ENCODE measurements at places on chromosomes 3 and 15.

DNA sequence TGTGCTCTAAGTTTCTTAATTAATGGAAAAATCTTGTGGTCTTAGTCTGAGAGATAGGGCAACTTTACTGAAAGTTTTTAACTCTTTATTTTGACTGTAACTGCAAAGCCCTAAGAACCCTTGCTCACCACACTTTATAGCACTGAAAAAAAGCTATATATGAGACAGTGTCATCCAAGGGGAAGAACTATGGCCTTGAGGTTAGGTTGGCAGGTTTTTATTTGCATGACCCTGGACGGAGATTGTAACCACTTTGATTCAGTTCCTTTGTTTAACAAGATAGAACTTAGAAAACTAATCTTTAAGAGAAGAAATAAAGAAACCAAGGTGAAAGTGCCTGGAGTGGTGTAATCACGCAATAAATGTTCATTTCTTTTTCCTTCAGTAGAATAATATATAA, 30.6 kb upstream of the LYSMD4 start:
- DNase-seq = no peak

DNA sequence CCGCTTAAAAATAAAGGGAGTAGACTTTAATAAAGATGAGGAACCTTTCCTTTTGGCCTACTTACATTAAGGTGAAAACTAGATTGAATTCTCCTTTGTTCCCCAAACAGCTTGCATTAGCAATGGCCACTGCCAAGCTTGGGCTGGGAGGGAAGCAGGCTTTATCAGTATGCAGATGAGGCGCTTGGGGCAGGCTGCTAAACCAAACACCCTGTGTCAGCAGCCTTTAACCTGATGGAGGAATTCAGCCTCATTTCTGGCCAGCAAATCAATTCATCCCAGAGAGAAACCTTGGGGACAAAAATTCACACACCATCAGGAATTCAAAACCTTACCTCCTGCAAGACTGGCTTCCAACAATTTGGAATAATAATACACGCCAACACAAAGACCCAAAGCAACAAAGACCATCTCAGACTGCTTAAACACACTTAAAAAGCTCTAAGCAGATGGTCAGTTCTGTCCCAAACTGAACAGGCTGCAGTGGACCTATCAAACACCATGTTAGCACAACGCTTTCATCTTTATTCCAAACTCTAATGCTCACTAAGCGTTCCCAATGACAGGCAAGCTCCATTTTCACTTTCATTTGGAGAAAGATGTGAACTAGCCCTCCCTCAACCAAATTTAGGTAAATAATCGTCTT, 255.1 kb upstream of the CMC1 start:
- no peak for DNase-seq

DNA sequence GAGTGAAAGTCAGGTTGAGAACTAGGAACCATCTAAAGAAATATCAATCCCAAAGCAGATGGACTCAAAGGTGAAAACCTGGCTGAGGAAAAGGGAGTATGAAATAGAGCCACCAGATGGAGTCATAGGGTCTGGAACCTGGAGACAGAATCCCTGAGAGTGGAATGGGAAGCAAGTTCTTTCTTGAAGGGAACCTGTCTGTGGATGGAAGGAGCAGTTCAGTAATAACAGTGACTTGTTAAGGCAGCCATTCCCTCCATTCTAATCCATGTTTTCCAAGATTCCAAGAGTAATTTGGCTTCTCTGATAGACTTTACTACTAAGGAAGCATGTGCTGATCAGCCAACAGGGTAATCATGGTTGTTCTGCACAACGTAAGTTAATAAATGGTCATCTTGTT, 22.5 kb upstream of the AQP9 start:
- DNase-seq = no peak

- no peak for DNase-seq
Measured at GRCh38 chr3:5012367-5012766, 33.1 kb downstream of the BHLHE40 start.

- no peak for DNase-seq
Measured at GRCh38 chr15:60697750-60698149, 218.8 kb upstream of the ICE2 start.

- no peak for DNase-seq
Measured at GRCh38 chr15:41917767-41918430, 24.0 kb upstream of the SPTBN5 start.

GRCh38 chr3:19254189-19254588, 105.9 kb downstream of the KCNH8 start:
- no peak for DNase-seq

- no peak for DNase-seq
Measured at GRCh38 chr3:143128227-143128955, 8.8 kb downstream of the CHST2 start.

DNA sequence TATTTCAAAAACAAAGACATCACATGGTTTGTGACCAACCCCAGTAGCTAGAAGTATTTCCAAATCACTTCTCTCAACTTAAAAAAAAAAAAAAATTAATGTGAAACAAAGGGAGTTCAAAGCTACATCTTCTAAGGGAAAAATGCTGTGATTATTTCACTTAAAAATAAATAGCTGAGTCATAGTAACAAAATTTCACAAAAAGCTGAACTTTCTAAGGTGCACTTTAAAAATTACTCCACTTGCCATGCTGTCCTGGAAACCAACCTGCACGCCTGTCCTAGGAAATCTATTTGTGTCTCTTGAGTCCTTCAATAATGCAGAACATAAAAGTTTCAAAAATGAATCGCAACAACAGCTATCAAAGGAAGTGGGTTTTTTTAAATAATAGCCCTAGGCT, 1.8 kb downstream of the ACAP2 start:
- no peak for DNase-seq

- DNase-seq = no peak
Measured at GRCh38 chr3:48569808-48570450, 6.3 kb upstream of the UCN2 start.

DNA sequence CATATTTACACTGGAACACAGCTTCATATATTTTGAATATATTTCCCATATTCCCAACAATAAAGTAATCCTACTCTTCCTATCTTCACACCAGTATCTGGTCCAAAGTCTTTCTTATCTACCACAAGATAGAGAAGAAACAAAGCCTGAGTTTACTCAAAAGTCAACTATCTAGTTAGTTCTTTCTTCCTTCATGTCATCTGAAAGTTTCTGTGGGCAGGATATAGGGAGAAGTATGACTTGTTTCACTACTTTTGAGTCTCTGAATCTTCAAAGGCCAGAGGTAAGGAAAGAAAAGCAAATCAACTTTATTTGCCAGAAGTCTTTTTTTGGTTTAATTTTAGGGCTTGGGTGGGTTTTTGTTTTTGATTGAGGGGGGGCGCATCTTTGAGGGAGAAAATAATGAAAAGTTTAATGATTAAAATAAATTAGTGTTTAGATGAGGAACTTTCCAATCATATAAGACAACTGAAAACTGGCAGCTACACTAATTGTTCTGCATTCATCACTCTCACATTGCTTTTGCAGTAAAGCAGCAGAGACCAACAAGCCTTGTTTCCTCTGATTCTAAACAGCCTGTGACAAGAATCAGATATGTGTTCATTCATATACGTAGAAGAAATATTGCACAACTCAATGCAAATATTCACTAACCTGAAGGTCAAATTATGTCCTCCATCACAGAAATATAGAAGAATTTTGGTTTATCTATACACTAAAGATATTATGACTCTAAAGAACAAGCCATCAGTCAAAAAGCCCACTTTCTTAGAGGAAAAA, 421.4 kb downstream of the SHQ1 start:
- no peak for DNase-seq

GRCh38 chr3:99923873-99924272, 106.2 kb downstream of the CMSS1 start:
- DNase-seq = no peak

DNA sequence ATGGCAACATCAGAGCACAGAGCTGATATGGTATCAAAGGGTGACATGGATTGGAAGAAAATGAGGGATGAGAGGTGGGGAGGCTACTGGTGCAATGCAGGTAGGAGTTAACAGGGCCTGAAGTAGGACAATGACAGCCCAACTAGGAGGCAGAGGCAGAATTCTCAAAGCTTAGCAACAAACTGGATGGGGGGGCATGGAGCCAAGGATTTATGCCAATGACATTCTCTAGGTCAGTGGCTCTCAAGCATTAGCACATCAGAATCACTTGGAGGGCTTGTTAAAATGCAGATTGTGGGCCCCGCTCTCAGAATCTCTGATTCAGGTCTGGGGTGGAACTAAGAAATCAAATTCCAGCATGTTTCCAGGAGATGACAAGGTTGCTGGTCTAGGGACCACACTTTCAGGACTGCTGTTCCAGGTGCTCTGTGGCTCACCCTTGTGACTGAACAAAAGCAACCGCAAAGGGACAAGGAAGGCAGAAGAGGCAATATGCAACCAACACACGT, 98.0 kb upstream of the TNIK start:
- DNase-seq = no peak

GRCh38 chr3:25566358-25566920, 98.3 kb downstream of the TOP2B start:
- no peak for DNase-seq

- DNase-seq = no peak
Measured at GRCh38 chr3:47065058-47065457, 85.6 kb downstream of the NBEAL2 start.

DNA sequence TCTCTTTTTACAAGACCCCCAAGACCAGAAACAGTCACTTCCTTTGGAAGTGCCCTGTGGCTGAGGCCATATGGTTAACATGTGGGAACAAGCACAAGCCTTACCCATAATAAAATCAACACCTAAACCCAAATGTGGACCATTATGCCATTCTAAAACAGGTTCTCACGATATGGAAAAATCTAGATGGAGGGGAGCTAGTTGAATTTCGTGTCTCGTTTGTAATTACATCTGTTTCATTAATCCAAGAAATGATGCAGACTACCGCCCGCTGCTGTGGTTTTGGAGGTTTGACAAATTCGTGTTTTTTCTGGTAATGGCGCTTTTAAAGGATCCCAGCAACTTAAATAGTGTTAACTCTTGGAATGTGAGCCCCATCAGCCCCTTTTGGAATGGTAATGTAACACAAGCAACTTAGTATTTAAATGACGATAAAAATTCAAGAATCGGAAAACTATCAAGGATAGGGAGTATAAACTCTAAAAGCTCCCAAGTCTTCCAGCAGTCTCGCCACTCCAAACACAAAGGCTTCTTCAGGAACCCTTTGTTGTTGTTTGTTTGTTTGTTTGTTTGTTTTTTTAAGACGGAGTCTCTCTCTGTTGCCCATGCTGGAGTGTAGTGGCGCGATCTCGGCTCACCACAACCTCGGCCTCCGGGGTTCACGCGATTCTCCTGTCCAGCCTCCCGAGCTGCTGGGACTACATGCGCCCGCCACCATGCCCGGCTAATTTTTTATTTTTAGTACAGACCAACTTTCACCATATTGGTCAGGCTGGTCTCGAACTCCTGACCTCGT, 1.1 kb downstream of the CNBP start:
- DNase-seq = no peak

- no peak for DNase-seq
Measured at GRCh38 chr3:194569252-194569651, 64.0 kb downstream of the TMEM44 start.

GRCh38 chr3:80052271-80052670, 284.5 kb upstream of the ROBO1 start:
- no peak for DNase-seq

DNA sequence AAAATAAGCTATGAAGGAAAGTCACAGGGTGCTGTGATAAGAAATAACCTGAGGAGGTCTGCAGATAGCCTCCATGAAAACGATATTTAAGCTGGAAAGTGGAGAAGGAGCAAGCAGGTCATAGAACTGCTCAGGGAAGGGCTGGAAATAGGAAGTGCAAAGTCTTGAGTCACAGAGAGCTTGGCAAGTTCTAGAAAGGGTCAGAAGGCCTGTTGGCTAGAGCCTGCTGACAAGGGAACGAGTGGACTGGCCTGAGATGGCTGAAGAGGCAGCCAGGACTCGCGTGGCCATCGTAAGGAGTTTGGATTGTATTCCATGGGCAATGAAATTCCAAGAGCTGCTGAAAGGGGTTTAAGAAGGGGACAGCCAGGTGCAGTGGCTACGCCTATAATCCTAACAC, 64.7 kb upstream of the IL12A start:
- no peak for DNase-seq

- DNase-seq = no peak
Measured at GRCh38 chr3:42602961-42603360, 2.5 kb downstream of the NKTR start.

- no peak for DNase-seq
Measured at GRCh38 chr3:108110934-108111333, 20.1 kb upstream of the CD47 start.

- no peak for DNase-seq
Measured at GRCh38 chr3:143784446-143784845, 63.8 kb downstream of the SLC9A9 start.

DNA sequence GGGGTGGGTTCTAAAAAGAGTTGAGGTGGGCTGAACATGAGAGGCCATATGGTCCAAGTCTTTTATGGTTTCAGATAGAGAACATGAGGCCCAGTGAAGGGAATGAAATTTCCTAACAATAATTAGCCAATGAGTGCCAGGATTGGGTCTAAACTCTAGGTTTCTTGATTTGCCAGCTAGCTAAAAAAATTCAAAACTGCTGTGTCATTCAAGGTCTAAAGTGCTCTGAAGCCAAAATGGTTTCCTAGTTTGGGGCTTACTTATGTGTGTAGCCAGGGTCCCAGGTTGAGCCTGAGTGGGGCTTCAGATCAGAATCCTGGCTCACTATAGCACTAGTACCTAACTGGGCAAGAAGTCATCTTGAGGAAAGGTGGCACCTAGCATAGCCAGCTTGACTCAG, 55.3 kb upstream of the SYN2 start:
- DNase-seq = no peak

- DNase-seq = no peak
Measured at GRCh38 chr15:77630056-77630455, 2.7 kb downstream of the LINGO1 start.

GRCh38 chr15:77386626-77387025, 33.3 kb downstream of the PEAK1 start:
- no peak for DNase-seq

GRCh38 chr3:71260782-71261181, 322.7 kb downstream of the FOXP1 start:
- DNase-seq = no peak

DNA sequence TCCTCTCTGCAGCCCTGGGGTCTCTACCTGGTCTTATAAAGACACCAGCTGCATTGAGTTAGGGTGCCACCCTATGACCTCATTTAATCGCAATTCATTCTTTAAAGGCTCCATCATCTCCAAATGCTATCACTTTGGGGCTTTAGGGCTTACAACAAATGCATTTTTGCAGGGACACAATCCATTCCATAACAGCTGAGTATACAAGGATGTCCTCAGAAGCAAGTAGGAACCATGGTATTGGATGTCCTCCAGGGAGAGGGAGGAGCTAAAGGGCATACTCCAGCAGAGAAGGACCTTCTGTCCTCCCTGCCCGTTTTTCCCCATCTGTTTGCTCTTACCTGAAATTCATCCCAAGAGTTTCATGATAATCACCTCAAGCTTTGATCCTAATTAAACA, 30.3 kb downstream of the UMPS start:
- DNase-seq = no peak

DNA sequence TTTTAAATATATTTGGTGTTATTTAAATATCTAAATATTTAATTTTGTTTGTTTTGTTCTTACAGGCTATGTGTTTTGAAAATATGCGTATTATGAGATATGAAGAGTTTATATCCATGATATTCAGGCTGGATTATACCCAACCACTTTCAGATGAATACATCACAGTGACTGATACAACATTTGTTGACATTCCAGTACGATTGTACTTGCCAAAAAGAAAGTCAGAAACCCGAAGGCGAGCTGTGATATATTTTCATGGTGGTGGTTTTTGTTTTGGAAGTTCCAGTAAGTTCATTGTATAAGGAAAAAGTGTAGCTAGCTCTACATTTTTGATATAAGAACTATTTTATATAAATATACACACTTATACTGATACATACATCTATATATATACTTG, 6.9 kb downstream of the AADACL2 start:
- DNase-seq = no peak

Measured in right forelimb (tissue), 1 donor.